ENCODE measurements at places on chromosomes 2 and 18.
A peak's percentile ranks its signal among the peaks of the same experiment; 100 is the strongest.

DNA sequence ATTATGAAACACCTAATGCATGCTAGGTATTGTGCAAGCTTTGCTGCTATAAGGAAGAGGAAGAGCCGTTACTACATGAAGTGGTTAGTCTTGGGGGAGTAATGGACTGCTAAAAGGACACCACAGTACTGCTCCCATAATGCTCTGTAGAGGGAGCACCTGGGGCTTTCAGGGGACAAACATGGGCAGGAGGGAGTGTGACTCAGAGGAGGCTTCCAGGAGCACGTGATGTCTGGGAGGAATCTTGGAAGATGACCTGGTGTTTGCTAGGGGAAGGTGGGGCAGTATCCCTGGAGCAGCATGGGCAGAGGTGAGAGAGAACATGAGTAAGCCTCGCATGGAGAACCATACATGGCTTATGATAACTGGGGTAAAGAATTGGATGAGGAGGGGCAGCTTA lies 18.8 kb downstream of the MAPK4 start:
- no peak for DNase-seq

GRCh38 chr2:48508461-48509124 lies 21.4 kb upstream of the STON1 start:
- no peak for DNase-seq

DNA sequence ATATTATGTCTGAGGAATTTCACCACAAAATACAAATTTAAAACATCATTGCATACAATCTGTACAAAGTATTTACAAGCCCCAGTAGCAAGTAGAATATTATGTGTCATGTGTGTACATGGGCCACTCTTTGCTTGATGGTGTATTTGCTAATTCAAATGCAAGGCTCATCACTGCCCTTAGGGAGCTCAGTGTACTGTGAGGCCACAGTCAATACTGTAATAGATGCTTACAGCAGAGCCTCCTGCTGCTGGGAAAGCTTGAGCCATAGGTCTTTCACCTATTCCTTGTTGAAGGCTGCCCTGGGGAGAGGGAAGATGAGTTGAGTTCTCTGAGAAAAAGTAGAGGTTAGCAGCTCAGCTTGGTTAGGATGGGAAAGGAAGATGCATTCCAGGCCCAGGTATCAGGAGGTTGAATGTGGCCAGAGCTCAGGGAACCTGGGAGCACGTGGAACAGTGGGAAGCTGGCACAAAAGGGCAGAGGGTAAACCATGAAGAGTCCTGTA lies 189.6 kb downstream of the LRP1B start:
- DNase-seq: no peak

GRCh38 chr2:196233021-196233804 lies 61.8 kb upstream of the STK17B start:
- DNase-seq: no peak

DNA sequence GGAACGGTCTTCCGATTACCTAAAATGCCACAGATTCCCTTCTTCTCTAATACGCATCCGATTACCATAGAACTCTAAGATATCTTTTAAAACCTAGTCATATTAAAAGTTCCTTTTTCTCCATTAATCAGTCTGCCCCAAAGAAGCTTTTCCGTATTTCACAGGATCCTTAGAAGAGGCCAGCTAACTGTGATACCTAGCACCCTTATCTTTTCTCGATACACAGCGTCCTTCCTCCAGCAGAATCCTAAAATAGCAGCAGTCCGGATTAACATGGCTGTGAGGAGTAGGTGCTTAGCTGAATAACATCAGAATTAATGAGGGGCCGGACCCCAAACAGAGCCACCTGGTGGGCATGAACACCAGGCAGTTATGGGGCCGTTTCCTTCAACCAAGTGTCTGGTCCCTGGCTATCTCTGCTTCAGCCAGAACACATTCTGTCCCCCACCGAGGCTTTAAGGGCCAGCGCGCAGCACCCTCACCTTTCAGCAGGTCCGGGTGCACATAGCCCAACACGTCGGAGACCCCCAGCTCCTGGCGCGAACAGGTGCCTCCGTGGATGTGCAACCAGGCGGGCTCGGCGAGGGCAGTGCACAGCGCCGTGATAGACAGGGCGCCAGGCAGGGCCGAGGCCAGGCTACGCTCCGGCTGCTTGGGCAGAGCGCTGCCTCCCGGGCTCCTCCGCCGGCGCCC lies 995 bp downstream of the TMEM127 start:
- DNase-seq: no peak

GRCh38 chr2:10331702-10332401 lies 29.1 kb downstream of the HPCAL1 start:
- DNase-seq: peak; percentile 74

DNA sequence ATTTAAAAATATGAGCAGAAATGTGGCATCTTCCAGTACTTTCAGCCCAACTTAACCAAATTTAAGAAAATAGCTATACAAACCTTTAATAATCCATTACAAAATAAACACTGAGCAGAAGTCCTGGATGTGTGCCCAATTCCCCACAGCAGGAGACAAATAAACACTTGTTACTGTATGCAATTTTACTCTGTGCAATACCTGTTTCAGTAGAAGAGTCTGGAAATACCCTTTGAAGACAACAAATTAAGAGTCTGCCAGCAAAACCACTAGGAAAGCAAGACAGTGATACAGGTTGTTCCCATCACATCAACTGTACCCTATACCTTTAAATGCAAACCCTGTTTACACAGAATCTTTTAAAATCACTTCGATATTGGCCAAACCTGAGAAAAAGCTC lies 41.4 kb upstream of the RNU4ATAC start:
- DNase-seq: no peak

- DNase-seq: no peak
These were observed 417.7 kb upstream of the SALL3 start for GRCh38 chr18:78561757-78562510.

DNA sequence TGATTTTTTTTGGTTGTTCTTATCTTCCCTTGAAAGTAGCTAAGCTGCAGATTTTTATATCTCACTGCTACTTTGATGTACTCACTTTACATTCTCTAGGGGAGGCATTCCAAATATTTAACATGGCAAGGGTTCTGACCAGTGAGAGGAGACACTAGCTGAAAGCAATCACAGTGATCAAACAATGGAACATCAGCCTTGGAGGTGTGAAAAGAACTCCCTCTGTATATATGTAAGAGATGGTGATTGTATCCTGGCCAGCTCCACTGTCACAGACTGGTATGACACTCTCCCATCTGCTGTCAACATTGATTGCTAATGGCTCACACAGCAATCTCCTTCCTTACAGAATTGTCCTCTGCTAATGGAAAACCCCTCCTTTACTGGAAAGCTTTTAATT lies 291.7 kb upstream of the CDH19 start:
- no peak for DNase-seq

DNA sequence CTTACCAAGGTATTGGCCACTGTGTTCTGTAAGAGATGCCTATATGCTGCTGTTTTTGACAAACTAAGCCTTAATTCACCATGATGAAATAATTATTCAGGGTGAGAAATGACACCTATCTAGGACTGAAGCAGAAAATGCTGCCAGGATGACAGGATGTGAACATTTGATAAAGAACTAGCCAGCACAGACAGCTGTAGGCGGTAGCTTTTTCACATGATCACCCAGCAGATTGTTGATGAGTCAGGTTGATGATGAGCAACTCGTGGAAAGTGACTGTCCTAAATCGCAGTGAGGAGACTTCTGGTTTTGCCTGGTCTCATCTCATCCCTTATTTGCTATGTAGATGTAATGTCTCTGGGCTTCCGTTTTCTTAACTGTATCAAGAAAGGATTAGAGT lies 144.1 kb downstream of the PRPF40A start:
- DNase-seq: no peak

GRCh38 chr2:86038291-86039081 lies 67.2 kb downstream of the POLR1A start:
- DNase-seq: peak; percentile 74

- DNase-seq: no peak
These were observed 27.9 kb downstream of the GPC1 start for GRCh38 chr2:240463274-240463865.

DNA sequence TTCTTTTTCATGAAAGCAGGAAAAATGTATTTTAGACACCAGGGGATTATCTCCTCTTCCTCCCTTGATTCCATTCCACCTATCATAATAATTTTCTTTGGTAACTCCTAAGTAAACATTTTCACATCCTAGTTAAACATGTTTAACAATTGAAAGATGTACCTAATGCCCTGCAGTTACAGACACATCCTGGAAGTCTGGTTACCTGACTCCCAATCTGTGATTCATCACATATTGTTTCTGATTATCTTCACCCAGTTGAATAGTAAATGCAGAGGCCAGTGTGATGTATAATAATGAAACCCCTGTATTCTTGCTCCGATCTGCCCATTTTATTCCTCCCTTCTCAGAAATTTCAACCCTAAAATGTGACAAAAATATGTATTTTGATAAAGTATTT lies 1237.6 kb upstream of the LRRTM1 start:
- no peak for DNase-seq

DNA sequence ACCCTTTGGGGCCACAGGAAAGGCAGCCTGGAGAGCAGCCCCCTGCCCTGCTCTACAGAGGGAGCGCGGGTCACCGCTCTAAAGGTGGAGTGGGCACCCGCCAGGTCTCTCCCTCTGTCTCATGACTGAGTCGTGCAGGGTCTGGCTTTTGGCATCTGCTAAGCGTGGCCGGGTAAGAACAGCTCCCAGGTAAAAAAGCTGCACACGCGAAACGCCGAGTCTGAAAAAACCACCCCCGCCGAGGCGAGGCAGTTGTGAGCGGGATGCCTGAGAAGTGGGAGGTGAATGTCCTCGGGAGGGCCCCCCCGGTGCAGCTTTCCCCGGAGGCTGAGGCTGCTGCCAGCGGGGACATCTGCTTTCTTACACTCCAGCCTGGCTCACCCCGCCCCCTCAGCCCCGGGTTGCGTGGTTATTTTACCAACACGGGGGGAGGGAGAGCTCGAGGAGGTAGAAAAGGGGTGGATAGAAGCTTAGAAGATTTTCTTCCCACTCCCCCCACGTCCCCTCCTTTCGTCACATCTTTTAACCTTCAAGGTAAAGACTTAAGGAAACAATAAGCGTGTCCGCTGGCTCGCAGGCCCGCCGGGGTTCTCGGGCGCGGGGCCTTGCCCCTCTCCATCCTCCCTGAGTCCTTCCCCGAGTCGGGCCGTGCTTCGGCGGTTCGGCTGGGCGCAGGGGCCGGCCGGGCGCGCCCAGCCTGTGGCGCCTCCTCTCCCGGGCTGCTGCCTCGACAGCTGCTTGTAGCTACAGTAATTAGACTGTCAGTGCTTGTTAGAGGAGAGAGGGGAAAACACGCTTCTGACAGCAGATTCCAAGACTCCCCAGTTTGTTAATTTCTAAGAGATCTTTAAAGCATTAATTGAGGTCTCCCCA lies 70.6 kb upstream of the PSMD14 start:
- peak; percentile 68 for DNase-seq

DNA sequence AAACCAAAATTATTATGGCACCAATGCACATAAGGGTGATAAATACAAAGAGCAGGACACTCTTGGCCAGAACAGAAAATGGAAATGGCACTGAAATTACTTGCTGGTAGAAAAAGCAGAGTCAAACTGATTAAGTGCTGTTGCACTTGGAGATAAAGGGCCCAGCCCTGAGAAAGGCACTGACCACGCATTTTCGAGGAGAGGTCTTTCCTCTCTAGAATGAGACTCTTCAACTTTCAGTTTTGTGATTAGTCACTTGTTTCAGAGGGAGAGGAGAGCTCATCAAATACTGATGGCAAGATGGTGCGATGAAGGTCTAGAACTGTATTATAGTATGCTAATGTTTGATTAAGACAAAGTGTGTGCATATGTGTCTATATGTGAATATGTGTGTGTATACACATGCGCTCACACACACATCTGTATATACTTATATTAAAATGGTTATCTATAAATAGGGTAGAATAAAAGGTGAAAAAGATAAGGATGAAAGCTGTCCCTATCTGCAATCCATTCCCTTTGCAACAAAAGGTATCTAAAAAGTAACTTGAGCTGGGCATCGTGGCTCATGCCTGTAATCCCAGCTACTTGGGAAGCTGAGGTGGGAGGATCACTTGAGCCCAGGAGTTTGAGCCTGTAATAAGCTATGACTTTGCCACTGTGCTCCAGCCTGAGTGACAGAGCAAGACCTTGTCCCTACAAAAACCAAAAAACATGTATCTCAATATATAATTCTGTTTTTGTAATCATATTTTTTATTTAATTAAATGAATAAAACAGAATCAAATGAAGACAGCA lies 48.8 kb upstream of the ZDBF2 start:
- DNase-seq: no peak

GRCh38 chr2:186718122-186718521 lies 24.3 kb downstream of the FAM171B start:
- no peak for DNase-seq

GRCh38 chr2:1738646-1739302 lies 5.5 kb downstream of the PXDN start:
- DNase-seq: peak; percentile 15

DNA sequence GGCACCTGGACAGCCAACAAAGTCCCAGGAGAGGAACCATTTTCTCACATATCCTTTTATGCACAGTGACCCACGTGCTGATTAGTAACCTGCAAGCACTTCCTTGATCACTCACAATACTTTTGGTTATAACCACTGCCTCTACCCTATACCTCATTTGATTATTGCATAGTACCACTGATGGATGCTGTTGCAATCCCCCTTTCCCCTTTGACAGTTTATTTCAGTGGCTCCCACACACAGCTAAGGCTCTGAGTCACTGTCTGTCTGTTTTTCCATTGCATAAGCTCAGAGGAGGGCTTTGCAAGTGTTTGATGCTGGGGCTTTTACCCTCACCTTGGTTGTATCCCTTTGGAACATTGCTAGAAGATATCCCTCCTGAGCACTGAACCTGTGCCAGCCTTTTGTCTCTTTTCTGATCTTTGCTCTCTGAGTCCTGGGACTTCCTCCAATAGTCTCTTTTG lies 101.7 kb upstream of the RBBP8 start:
- DNase-seq: no peak

- DNase-seq: no peak
These were observed 50.6 kb downstream of the RAPH1 start for GRCh38 chr2:203484266-203485112.

- no peak for DNase-seq
These were observed 173.7 kb downstream of the HNMT start for GRCh38 chr2:138137949-138138348.

GRCh38 chr2:71941726-71942525 lies 205.7 kb downstream of the CYP26B1 start:
- no peak for DNase-seq

- no peak for DNase-seq
These were observed 5.6 kb upstream of the ATOH8 start for GRCh38 chr2:85748039-85748734.

DNA sequence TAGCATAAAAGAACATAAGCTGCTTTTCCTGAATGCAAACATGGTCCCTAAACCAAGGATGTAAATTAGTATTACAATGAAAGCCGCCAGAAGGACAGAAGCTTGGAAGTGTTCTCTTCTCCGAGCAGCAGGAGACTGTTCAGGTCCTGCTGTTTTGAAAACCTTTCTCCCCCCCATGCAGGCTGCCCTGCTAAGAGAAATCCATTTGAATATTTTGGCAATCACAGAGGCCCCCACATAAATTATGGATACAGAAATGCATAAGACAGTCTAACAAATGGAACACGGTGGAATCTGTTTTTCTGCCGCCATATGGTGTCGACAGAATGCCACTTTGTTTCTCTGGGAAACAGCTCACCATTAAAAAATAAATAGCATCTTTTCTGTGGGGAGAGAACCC lies 600.4 kb upstream of the KLHL29 start:
- DNase-seq: no peak
